GM13976 (cell line): ENCODE measurements at places on chromosomes 6 and 20.

GRCh38 chr20:35001596-35002362 lies 46.1 kb downstream of the MYH7B start:
- DNase-seq = no peak

- no peak for DNase-seq
These were observed 252.8 kb upstream of the HS3ST5 start for GRCh38 chr6:114595591-114595990.

- DNase-seq = peak; percentile 61
These were observed 6.2 kb downstream of the LINC00237 start for GRCh38 chr20:21099751-21100577.

DNA sequence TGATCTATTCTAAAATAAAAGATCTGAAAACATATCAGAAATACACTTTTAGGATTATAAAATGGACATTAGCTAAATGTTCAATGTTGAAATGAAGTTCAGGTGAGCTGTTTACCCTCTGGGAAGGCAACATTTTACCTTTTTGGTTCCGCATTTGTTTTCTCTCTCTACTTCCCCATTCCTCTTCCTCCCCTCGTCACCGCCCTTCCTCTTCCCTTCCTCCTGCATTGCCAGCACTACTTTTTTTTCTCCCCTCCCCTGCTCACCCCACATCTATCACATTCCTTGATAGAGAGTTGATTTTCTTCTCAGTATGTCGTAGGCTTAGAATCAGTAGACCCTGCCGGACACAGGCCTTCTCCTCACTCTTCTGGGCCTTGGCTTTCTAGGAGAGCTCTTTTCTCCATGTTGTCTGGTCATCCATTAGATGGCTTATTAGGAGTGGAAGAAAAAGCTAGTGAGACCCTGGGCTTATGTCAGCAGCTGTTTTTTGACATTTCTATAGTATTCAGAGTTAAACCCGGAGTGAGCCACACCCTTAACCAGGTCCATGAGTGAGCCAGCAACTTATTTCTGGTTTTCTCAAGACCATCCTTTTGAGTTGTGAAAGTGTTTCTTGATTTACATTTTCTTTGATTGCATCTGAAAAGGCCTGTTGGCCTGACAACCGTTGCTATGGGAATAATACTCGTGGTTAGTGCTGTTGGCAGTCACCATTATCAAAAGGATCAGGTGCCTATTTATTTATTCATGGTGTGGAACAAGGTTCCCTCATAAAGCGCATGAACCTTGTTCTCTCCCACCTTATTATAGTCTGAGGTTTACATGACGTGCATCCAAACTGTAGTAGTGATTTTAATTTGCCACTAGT lies 90.9 kb downstream of the DTD1 start:
- DNase-seq = no peak

GRCh38 chr6:108947114-108947854 lies 99.1 kb downstream of the ARMC2 start:
- DNase-seq = no peak
